ENCODE measurements at places on chromosomes 6 and 20.
A peak's percentile ranks its signal among the peaks of the same experiment; 100 is the strongest.

- DNase-seq = no peak
Observed at GRCh38 chr6:168314948-168315347, 4.6 kb downstream of the DACT2 start.

GRCh38 chr6:101396548-101397173 is 3.2 kb downstream of the GRIK2 start:
- peak; percentile 61 for DNase-seq

DNA sequence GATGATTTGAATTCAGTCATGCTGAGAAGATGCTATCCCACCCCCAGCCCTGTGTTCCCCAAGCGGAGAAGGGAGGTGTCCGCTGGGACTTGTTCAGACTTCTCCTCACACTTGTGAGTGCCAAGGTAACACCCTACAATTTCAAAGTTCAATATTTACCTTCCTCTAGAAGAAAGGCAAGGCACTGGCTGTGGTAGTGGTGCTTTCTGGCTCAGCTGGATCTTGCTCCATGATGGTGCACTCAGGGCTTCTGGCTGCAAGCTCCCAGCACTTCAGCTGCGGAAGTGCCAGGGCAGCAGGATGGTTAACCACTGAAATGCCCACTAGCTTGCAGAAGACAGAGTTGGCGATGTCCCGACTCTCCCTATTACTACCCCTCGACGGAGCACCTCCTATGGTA is 135.4 kb downstream of the MTFR2 start:
- no peak for DNase-seq

DNA sequence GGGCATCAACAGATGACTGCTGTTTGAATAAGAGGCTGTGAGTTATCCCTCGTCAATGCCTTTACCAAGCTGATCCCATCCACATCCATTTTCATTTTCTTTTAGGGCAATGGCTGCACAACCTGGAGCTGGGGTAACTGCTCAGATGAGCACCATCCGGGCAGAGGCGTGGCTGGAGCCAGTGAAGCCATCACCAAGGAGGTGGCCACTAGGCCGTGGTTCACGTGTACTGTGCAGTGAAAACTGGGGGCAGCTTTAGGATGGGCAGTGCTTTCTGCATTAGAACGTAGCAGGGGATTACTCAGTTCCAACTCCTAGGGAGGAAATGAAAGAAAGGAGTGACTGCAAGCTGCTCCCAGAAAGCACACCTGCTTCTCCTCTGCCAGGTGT is 51.2 kb downstream of the RRBP1 start:
- no peak for DNase-seq

GRCh38 chr20:37871751-37872150 is 31.2 kb upstream of the VSTM2L start:
- no peak for DNase-seq

DNA sequence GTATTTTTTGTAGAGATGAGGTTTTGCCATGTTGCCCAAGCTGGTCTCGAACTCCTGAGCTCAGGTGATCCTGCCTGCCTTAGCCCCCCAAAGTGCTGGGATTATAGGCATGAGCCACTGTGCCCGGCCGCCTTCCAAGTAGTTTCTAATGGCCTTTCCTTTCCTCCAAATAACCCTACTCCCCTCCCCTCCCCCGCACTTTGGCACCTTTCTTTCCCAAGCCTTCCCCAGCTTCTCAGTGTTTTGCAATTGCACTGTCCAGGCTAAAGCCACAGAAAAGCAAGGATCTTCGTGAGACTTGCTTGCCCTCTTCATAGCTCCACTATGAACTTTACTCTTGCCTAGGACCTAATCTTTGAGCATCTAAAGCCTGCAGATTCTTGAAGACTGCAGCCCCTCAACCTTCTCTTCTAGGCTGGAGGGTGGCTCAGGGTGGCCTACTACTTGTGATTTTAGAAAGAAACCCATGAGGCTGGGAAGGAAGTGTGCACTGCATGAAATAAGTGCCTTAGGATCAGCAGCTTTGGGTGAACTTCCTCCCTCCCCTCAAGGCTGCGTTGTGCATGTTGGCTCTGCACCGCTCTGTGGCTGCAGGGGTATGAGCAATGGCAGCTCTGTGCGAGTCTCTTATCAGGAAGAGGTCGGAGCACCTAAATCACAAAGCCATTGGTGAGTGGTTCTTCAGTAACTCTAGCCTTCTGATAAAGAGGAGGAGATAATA is 152.4 kb upstream of the SNX9 start:
- no peak for DNase-seq

DNA sequence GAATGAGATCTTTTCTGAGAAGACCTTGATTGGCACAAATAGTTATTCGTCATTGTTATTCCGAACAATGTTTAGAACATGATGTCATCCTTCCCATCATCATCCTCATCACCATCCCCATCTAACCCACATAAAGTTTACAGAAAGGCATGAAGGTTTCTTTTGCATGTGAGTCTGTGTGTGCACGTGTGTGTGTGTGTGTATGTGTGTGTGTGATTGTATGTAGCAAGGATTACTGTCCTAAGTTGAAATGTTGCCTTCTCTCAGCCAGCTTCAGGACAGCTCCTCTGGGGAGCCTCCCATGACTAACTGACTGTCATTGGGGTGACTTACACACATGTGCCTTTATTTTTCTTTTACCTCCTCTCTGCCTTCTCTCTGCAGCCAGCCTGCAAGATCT is 113.5 kb downstream of the SLC22A3 start:
- peak; percentile 31 for DNase-seq

- no peak for DNase-seq
Observed at GRCh38 chr20:17568045-17568788, 1.7 kb upstream of the DSTN start.

DNA sequence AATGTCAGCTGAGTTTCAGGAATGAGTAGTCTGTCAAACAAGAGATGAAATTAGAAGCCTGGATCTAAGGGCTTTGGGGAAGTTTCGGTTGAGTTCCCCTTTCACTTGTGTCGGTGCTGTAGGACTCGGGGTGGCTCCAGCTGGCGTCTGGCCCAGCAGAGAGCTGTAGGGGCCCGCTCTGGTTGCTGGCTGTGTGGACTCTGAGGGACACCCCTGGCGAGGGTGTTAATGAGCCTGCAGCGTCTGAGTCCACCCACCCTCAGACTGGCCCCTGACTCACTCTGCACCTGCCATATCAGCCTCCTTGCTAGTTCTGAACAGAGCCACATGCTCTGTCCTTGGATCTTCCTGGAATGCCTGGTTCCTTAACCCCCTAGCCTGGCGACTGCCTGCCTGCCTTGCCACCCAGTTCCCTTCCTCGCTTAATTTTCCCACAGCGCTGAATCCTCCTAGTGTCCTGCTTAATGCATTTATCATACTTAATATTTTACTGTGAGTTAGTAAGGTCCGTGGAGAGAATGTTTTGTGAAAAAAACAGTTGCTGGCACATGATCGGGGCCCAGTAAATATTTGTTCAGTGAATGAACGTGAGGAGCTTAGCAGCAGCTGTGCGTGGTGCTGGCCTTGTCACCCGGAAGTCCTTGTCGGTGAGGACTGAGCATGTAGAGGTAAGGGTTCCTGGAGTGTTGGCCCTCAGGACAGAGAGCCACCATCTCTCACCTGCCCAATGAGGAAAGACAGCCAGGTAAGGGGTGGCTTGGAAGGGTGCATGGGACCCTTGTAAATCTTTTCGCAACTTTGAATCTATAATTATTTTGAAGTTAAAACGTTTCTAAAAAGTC is 1.6 kb downstream of the DNAJC5 start:
- peak; percentile 34 for DNase-seq

- no peak for DNase-seq
Observed at GRCh38 chr6:152188011-152188410, 380.5 kb downstream of the ESR1 start.

GRCh38 chr6:27452496-27452897 is 20.4 kb downstream of the ZNF184 start:
- DNase-seq = no peak

DNA sequence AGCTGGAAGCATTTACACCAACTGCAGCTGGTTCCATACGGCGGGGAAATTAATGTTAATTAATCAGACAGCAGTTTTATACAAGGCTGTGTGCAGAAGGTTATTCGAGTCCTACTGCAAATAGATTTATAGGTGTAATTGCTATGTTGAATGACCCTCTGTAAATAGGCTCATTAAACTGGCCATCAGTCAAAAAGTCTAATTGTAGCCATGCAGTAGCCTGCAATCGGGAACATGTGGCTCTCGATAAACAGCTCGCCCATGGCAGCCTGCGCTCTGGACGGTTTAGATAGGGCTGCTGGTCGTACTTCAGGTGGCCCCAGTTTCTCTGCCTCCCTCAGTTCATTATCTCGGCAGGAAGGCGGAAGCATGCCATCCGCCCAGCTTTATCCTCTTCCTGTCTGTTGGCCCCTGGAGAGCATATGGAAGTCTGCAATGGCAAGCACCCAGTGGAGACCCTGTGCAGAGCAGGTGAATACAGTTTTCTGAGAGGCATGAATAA is 143.2 kb downstream of the MBOAT1 start:
- DNase-seq = no peak

DNA sequence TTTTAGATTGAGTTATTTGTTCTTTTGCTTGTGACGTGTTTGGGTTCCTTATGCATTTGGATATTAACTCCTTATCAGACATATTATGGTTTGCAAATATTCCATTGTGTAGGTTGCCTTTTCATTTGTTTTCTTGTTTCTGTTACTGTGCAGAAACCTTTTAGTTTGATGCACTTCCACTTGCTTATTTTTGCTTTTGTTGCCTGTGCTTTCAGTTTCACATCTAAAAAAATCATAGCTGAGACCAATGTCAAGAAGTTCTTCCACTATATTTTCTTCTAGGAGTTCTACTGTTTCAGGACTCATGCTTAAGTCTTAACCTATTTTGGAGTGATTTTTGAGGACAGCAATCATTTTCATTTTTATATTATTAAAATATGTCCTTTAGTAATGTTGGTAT is 113.5 kb downstream of the EPM2A start:
- no peak for DNase-seq

GRCh38 chr20:50693001-50693400 is 1.7 kb upstream of the RIPOR3 start:
- no peak for DNase-seq

GRCh38 chr6:56938649-56939191 is 16.2 kb upstream of the BEND6 start:
- peak; percentile 100 for DNase-seq

GRCh38 chr20:17811628-17811965 is 111.8 kb downstream of the BANF2 start:
- no peak for DNase-seq

DNA sequence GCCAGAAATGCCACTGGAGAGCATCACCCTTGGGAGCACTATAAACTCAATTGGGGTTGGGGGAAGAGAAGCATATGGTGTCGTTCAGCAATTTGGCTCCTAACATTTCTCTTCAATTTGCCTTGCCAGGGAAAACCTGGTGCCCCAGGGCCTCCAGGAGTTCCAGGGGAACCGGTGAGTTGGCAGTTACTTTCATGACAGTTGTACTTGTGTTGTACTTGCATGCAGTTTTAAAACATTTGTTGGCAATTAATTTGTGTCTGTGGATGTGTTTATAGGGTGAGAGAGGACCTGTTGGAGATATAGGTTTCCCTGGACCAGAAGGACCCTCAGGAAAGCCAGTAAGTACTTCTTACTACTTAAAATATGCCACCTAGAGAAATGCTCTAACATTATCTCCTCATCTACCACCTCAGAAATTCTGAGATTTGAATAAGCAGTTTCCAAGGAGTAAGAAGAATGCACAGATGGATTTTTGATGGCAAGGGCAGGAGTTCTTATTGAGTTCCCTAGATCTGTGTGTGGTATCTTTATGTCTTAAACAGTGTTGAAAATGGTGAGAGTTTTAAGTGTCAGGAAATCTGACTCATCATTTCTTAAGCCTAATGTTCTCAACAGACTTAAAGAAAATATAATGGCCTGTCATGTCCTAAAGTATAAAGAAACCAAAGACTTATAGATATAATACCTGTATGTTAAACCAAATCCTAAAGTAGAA is 122.5 kb downstream of the COL9A1 start:
- DNase-seq = no peak

DNA sequence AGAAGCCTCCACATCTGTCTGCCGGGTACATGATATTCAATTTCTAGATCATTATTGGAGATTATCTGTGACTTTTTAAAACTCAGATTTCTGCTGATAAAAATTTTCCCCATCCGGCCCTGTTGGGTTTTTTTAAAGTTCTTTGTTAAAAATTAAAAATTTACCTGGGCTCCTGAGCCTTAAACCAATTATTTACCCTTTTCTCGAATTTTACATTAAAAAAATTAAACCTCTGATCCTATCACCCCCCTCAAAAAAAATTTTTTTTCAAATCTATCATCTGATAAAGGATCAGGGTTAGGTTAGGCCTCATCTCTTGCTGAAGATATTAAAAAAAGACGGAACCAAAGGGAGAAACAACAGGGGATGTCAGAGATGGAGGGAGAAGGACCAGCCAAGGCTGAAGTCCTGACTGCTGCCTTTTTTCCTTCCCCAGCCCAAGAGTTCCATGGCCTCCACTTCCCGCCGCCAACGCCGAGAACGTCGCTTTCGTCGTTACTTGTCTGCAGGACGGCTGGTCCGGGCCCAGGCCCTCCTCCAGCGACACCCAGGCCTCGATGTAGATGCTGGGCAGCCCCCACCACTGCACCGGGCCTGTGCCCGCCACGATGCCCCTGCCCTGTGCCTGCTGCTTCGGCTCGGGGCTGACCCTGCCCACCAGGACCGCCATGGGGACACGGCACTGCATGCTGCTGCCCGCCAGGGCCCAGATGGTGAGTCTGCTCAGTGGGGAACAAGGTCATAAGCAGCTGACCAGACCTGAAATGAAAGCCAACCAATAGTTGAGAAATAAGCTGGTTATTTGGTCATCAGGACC is 527 bp downstream of the NFKBIL1 start:
- DNase-seq = no peak

DNA sequence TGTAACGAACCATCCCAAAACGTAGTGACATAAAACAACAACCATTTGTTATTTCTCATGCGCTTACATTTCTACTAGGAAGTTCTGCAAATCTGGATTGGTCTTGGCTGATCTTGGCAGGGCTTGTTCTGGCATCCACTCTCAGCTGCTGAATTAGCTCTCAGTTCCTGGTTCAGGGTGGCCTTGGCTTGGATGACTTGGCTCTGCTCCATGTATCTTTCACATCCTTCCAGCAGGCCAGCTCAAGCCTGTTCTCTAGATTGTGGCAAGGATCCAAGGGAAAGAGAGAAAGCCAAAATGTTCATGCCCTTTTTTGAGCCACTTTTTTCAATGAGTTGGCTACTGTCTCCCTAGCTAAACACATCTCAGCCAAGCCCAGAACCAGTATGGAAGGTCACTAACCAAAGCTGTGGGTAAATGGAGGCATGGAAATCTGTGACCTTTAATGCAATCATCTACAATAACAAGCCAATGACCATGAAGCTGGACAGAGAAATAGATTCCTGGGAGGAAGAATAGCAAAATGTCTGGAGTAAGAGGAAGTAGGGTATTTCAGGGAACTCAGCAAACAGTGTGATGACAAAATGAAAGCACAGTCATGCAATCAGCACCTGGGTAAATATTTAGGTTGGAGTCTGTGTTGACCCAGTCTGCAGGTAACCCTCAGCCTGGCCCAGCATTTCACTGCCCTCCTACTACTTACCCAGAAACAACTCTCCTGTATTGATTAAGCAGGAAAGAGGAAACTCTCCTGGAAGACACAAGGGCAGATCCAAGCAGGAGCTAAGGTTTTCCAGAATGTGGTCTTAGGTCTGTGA is 32.7 kb upstream of the SNAP25 start:
- DNase-seq = no peak

All from EL (cell line).